ENCODE measurements at places on chromosomes 13 and 19.

GRCh38 chr13:46577696-46578589, 25.0 kb downstream of the LRCH1 start:
- no peak for DNase-seq

DNA sequence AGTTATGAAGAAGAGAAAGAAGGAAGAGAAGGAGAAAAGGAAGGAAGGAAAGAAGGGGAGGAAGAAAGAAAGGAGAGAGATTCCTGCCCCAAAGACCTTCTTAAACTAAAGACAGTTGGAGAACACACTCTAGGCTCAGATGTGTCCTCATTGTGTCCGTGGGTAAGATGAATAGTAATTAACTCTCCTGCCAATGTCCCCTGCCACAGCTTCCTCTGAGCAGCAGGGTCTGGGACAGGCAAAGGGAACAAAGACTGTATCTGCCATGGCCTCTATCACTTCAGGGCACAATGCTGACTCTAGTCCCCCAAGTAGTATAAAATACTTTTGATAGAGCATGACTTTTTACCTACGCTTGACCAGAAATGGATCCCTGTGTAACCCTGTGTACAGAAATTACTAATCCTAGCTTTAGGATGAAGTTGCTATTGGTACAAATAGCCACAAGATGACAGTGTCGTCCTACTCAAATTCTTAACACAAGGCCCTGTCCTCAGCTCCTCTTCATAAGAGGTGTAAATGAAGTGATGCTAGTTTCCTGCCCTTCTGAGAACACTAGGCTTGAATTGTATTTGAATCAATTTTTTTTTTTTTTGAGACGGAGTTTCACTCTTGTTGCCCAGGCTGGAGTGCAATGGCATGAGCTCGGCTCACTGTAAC, 186.2 kb upstream of the GPR12 start:
- DNase-seq = peak; percentile 54

GRCh38 chr13:23684647-23685046, 114.4 kb downstream of the TNFRSF19 start:
- DNase-seq = no peak

- no peak for DNase-seq
These were observed 507 bp upstream of the LCP1 start for GRCh38 chr13:46182491-46182877.

- no peak for DNase-seq
These were observed 1.9 kb upstream of the LINGO3 start for GRCh38 chr19:2309734-2310362.

GRCh38 chr13:79767126-79767525, 286.2 kb downstream of the NDFIP2 start:
- DNase-seq = peak; percentile 18

GRCh38 chr19:943551-944170, 17.8 kb downstream of the ARID3A start:
- DNase-seq = no peak

GRCh38 chr13:45136741-45137504, 16.6 kb downstream of the GTF2F2 start:
- DNase-seq = no peak

DNA sequence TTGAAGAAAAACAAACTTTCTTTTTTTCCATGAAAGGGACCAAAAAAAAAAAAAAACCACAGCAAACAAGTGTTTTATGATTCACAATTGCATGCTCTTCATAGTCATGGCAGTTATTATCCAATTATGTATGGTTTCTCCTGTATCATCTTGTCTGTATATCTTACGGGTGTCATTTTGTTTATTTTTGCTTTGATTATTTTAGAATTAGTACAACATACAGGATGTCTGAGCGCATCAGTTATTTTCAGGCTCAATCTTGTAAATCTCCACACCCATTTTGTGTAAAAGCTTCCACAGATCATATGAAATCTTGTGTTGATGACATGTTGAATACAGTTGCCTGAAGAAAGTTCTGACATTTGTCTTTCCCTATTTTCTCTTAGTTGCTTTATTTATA, 280.3 kb downstream of the KLF5 start:
- DNase-seq = no peak

- no peak for DNase-seq
These were observed 146.1 kb downstream of the KLF5 start for GRCh38 chr13:73204952-73205351.

DNA sequence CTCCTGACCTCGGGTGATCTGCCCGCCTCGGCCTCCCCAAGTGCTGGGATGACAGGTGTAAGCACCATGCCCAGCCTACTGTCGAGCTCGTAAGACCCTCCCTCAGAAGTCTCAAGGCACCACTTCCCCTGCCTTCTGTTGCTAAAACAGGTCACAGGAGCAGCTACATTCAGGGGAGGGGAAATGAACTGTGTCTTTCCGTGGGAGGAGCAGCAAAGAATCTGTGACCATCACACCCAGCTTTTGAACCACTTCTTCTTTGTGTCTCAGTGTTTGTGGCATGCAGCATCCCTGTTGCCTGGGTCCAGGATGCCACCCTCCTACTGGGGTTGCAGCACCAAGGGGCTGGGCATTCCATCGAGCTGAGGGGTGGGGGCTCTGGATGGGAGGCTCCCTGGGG, 7.7 kb upstream of the CSNK1G2 start:
- no peak for DNase-seq

DNA sequence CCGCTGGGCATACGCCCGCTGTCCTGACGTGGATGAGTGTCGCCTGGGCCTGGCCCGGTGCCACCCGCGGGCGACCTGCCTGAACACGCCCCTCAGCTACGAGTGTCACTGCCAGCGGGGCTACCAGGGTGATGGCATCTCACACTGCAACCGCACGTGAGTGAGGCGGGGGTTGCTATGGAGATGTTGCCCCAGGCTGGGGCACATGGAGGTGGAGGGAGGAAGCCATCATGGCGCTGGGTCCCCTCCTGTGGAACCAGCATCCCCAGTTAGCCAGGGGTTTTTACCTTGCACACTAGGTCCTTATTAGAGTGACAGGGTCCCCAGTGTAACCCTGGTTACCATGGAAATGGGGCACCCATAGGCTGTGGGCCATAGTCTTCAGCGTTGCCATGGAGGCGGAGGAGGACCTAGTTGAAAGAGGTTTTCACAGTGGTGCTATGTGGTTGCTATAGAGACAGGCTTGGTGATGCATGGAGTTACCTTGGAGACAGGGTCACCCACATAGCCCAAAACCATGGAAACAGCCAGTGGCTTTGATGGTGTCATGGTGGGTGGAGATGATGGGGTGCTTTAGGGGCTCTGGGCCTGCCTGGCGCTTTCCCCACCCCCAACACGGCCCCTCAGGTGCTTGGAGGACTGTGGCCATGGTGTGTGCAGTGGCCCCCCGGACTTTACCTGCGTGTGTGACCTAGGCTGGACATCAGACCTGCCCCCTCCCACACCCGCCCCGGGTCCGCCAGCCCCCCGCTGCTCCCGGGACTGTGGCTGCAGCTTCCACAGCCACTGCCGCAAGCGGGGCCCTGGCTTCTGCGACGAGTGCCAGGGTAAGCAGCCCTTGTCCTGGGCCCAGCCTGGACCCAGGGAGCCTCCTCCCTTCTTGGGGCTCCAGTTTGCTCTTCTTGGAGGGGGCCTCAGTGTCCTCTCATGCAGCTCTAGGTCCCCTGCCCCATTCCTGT, 27.1 kb downstream of the MEGF8 start:
- DNase-seq = no peak

GRCh38 chr19:11486661-11487503, 6.0 kb upstream of the ELAVL3 start:
- DNase-seq = no peak

GRCh38 chr19:661427-662196, 1.4 kb downstream of the RNF126 start:
- no peak for DNase-seq

DNA sequence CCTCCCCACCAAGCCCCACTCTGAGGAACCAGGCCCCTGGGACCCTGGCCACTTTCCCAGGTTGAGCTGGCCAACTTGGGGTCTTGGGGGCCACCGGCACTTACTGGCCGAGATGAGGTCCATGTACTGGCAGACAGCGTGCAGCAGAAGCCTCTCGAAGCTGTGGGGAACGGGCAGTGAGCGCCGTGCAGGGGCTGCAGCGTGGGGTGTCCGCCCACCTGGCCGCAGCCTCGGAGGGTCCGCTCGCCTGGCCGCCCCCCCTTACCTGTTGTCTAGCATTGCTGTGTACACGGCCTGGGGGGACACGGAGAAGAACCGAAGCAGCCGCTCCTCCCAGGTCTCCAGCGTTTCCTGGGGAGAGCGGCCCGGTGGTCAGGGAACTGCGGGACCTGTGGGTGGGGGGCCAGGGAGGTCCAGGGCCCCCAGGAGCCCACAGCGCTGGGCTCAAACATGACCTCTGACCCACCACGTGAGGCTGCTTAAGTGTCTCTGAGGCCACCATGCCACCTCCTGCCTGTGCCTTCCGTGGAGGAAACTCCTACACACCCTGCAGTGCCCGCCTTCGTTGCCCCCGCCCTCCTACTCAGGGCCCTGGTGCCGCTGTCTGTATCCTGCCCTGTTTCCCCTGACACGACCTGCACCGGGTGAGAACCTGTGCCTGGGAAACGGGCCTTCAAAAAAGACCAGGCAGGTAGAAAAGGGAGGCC, 6.2 kb downstream of the RNU6-9 start:
- DNase-seq = no peak

- DNase-seq = no peak
These were observed 112.8 kb upstream of the GJB6 start for GRCh38 chr13:20344836-20345490.

DNA sequence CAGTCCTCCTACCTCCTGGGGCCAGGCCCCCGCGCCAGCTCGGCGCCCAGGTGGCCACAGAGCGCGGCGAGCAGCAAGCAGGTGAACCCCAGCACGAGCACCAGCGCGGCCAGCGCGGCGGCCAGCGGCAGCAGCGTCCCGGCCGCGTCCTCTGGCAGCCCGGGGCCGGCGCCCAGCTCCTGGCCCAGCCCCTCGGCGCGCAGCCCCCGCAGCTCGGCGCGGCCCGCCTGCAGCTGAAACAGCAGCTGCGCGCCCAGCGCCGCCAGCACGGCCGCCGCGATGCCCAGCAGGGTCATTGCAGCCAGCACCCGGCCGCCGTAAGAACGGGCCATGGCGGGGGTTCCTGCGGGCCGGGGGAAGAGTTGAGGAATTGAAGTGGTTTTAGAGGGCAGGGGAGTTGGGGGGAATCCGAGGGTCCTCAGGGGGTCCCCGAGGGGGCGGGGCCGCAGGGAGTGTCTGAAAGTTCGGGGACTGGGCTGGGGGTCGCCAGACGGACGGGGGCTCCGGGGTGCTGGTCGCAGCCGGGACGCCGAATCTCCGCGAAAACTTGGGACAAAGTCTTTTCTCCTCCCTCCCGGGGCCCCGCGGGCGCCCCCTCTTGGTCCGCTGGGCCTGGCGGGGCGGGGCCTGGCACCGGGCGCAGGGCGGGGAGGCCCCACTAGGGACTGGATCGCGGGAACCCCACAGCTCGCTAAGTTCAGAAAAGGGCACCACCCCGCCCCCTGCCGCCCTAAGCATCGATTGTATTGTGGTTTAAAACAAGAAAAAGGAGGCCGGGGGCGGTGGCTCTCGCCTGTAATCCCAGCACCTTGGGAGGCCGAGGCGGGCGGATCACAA, at the start of gene TMEM221:
Gene TMEM221, minus strand, starts transcription at position 538 of the 837 bp plus-strand sequence. Its CDS starts 206 bp downstream, at position 332.
- no peak for DNase-seq

GRCh38 chr13:111328574-111329410, 8.3 kb downstream of the TEX29 start:
- no peak for DNase-seq

DNA sequence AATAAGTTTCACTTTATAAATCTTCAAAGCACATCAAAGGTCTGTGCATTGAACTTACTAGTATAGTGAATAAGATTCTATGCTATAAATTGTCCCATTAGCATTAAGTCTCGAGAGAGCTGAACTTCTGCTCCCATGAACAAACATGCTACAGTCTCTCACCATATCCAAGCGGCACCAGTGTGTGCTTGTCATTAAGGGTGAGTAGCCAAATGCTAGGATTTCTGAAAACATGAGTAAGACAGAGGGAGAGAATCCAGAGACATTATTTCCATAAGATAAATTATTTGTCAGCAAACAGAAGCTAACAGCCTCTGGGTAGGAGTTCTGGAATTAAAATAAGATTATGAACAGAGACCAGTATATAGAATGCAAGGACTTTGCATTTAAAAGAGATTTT, 2882.5 kb downstream of the PCDH9 start:
- DNase-seq = peak; percentile 15

GRCh38 chr13:42275506-42275905, 3.6 kb downstream of the AKAP11 start:
- DNase-seq = no peak

GRCh38 chr13:67642657-67643056, 412.5 kb upstream of the PCDH9 start:
- DNase-seq = no peak

DNA sequence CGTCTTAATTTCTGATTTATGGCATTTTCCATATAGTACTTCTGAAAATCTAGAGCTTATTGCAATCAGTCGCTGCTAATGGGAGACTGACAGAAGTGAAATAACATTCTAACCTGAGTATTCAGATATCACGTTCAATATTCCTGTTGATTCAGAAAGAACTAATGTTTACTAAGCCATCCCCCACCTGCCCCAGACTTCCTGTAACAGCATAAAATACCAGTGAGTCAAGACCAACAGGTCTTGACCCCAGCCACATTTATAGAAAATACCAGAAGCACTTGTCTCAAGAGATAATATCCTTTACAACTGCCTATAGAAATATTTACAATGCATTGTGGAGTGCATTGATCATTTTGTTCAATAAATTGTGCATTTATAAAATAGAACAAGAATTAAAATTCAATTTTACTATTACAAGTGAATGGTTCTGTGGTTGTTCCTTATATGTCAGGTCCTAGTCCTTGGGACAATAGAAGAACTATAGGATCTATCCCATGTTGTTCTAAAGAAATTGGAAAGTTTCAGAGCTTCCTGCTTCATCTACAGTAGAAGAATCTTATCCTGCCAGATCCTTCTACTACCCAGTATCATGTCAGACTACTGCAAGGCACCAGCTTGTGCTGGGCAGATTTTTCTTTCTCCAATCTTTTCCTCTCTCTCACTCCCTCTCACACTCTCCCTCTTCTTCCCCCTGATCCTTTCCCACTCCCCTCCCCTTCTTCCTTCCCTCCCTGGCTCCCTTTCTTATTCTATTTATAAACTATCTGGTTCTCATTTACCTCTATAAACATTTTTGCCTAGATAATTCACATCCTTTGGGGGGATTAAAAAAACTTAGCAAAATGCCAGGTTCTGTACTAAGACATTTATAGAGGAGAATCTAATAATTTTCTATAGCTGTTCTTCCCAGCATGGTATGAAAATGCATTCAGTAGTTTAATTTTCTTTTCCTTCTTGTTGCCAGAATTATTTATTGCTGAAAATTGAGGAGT, 629.9 kb downstream of the DIAPH3 start:
- DNase-seq = peak; percentile 81

DNA sequence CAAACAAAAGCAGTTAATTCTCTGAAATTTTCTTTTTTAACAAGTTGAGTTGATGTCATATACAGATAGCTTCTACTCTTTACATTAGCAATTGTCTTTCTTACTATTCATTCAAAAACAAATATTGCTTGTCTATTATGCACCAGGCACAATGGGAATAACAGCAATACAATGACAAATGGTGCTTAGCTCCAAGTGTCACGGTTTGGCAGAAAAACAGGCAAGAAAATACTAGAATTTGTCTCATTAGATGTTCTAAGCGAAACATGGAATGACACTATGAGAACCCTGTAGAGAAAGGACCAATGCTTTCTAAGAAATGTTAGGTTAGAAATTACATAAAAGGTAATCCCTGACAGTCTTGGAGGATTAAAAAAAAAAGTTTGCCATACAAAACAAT, 187.6 kb downstream of the PCDH9 start:
- no peak for DNase-seq

GRCh38 chr13:112968910-112969691, at the start of gene MCF2L:
TSS of gene MCF2L (plus strand) at chr13:112969214. CDS start at chr13:112969380, 166 bp downstream.
- DNase-seq = peak; percentile 83
